ENCODE measurements at places on chromosomes 3 and 15.
A peak's percentile ranks its signal among the peaks of the same experiment; 100 is the strongest.

DNA sequence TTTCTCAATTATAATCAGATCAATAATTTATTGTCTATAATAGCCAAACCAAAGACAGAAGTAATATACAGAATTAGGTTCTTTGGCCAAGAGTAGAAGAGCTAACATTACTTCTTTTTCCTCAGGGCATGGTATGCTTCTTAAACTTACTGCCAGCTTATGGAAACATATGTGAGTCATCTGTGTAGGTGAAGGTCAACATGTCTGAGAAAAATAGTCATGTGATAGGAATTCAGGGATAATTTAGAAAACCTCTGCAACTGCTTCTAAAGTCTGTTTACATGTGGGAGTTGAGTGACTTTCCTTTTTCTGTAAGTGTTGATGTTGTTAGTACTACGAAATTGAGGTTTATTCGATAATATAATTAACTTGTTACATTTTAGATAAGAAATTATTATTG is 19.2 kb upstream of the MAP6D1 start:
- no peak for DNase-seq

- DNase-seq = no peak
These were observed 56.0 kb downstream of the PDE8A start for GRCh38 chr15:85037641-85038040.

GRCh38 chr3:112395181-112395895 is 62.4 kb downstream of the CD200 start:
- DNase-seq = no peak

- no peak for DNase-seq
These were observed 94.0 kb downstream of the CORO2B start for GRCh38 chr15:68672781-68673205.

DNA sequence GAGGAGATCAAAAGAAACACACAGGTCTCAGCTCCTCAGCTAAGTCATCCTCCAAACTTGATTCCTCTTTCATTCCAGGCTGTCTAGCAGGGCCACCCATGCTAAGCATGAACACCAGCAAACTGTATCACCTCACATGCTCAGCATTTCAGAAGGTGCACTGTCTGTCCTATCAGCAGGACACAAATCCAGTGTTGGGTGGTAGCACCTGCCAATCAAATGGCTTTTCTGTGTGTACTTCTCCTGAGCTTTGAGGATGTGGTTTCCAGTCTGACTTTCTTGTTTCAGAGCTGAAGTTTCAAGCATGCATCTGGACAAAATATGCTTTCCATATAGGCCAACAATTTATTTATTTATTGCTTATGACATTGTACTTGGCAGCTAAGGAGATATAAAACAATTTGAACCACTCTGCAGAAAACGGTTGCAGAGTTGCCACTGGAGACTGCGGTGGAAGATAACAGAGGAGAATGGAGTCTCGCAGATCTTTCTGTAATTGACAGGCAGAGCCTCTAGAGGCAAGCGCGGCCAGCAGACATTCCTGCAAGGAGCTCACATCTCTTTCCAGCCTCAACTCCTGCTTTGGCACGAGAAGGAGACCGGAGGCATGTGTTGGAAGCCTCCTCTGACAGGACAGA is 167.1 kb upstream of the WNT5A start:
- no peak for DNase-seq

GRCh38 chr3:165185707-165186327 is 10.4 kb downstream of the SLITRK3 start:
- DNase-seq = no peak

- DNase-seq = peak; percentile 18
These were observed 57.6 kb upstream of the SLC6A11 start for GRCh38 chr3:10758304-10759037.
